Myocyte (in vitro differentiated cells): ENCODE measurements at places on chromosomes 4 and X. TPM values are rescaled to one million over a fixed set of nuclear protein-coding genes. Genes with fewer than 3 reads are reported as not detected.

REPS2 gene
- total RNA-seq = 2.1 and 4.9 TPM in 2 replicates

DNA sequence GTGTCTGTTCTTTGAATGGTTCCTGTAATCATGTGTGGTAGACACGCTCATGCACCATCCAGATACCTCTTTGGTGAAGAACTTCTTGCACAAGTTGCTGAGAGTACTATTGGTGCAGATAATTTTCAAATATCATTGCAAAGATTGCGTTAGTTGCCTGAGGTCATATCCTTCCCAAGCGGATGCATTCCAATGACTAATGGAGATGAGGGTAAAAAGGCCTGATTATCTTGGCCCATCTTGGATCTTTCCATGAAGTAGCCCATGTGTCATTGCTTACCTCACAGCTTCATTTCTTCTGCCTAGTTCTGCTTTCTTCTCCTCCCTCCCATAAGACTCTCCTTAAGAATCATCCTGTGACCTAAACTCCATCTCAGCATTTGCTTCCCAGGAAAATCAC lies 384.9 kb upstream of the CNKSR2 start:
- no peak for DNase-seq

- peak; percentile 89 for DNase-seq
Measured at GRCh38 chr4:126051689-126052424, 737.1 kb downstream of the FAT4 start.

- DNase-seq = peak; percentile 38
Measured at GRCh38 chrX:3609810-3610209, 103.6 kb downstream of the PRKX start.

- DNase-seq = no peak
Measured at GRCh38 chr4:44532851-44533250, 84.2 kb upstream of the KCTD8 start.

DNA sequence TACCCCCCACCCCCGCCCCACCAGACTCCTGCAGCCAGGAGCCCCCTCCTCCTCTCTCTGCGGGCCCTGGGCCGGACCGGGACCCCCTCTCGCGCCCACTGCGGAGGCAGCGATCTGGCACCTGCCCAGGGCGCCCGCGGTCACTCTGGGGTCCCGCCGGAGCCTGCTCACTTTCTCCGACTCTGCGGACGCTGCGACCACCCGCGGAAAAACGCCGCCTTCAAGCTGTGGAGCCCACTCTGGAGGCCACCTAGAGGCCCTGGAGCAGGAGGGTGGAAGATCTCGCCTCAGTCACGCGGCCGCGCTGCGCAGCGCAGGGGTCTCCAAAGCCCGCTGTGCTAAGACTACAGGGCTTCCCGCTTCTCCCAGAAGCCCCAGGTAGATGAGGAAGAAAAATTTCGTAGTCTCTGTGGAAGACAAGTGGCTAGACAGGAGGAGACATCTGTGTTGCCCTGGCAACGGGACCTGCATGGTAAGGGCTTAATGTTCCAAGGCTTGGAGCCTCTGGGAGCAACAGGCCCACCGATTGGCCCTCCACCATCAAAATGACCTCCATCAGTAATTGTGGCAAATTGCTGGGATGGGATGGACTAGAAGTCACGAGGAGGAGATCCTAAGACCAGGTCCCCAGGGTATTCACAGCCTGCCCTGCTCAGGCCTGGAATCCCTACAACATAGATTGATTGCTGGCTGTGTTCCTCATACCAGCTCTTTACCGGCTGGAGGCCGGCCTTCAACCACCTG lies at the start of gene PNMA6F:
TSS of gene PNMA6F (minus strand) at position 387 of the 744 bp plus-strand sequence. CDS start 1,093 bp downstream, outside the sequence.
- DNase-seq = no peak

- no peak for DNase-seq
Measured at GRCh38 chrX:31228415-31228832, 156.6 kb upstream of the FTHL17 start.
